ENCODE measurements at places on chromosomes 13 and 19.

DNA sequence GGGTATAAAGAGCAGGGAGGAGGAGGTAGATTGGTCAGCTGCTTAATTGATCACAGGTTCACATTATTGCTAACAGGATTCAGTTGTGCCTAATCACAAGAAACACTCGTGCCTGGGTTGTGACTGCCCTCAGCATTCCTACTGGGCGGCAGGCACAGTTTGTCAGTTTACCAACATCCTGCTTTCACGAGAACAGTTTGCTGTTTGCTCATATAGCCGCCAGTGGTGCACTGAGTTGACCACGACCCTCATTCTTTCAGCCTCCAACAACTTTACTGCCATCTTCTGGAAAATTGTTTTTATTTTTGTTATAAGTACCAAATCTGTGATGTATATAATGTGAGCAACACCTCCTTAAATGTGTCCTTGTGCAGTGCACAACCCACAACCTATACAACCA, 16.2 kb upstream of the IFT88 start:
- DNase-seq: no peak

- DNase-seq: no peak
These were observed 598.4 kb upstream of the SLITRK6 start for GRCh38 chr13:86397635-86398034.

GRCh38 chr13:30697177-30697953, 38.0 kb upstream of the ALOX5AP start:
- DNase-seq: no peak

DNA sequence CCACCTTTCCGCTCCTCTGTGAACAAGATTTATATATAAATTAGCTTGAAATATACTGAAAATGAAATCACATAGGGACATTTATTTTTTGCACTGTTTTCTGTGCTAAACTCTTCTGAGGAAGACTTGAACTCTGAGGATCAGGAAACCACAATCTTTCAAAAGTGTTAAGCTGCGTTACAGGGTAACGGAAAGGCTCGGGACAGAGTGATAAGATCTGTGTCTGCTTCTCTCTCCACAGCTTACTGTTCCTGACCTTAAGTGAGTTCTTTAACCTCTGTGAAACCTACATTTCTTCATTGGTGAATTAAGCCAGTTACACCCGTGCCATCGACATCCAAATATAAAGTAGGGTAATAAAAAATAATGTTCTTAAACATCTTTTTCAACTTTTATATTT, 38.9 kb downstream of the DACH1 start:
- no peak for DNase-seq

DNA sequence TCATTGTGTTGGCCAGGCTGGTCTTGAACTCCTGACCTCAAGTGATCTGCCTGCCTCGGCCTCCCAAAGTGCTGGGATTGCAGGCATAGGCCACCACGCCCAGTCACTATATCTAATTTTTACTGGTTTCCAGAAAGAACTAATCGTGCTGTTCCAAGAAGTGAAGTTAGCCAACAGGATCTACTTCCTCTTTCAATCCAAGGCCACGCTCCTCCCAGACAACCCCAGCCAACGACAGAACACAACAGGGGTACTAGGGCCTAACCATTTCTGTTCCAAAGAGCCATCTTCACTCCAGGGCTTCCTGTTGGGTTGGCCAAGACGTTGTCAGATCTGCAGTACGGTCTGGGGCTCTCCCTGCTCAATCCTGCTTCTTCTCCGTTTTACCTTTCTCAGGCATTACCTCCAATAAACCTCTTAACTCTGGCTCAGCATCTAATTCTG, 7.0 kb upstream of the LSM14A start:
- DNase-seq: no peak
